Stimulated activated CD8-positive, alpha-beta memory T cell treated with anti-CD3 and anti-CD28 coated beads, Interleukin-4, amount 100 ng/mL, for 1 hour (primary cell): ENCODE measurements at places on chromosomes 11 and 22.

- DNase-seq: no peak
Measured at GRCh38 chr11:94199136-94200130, 70.8 kb downstream of the PANX1 start.

- DNase-seq: no peak
Measured at GRCh38 chr11:123729602-123730001, 11.9 kb downstream of the ZNF202 start.

DNA sequence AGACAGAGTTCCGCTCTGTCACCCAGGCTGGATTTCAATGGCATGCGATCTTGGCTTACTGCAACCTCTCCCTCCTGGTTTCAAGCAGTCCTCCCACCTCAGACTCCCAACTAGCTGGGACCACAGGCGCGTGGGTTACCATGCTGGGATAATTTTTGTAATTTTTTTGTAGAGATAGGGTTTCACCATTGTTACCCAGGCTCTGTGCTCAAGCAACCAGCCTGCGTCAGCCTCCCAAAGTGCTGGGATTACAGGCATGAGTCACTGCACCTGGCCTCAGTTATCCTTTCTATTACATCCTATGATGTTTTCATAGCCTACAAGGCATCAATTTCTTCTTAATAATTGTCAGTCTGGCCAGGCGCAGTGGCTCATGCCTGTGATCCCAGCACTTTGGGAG, 36.5 kb downstream of the LRRC74B start:
- DNase-seq: no peak

- no peak for DNase-seq
Measured at GRCh38 chr11:109695696-109696095, 273.7 kb downstream of the C11orf87 start.

DNA sequence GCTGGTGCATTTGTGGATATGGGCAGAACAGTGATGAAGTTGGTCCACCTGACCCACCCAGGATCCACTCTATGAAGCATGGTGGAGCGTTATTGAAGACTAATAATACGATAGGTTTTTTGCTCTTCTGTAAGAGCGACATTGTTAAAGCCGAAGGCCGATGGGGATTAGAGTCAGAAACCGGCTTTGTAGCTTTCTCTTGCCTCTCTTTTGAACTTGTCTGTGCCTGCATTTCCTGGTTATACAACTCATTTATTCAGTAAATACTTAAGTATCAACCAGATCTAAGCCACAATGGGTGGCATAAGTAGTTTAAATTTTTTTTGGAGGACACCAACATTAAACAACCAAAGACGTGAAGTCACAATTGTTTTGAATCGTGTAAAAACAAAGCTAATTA, 93.4 kb downstream of the ARHGAP42 start:
- DNase-seq: no peak

GRCh38 chr11:75836417-75836816, 21.4 kb downstream of the UVRAG start:
- no peak for DNase-seq
